ENCODE measurements at places on chromosomes 7 and 10. TPM values are rescaled to one million over a fixed set of nuclear protein-coding genes. Genes with fewer than 3 reads are reported as not detected.

The RTKN2 gene
- total RNA-seq, result 7.9 TPM

The CPED1 gene
- 1.2 TPM for total RNA-seq

The CDHR1 gene
- total RNA-seq, result not detected

DNA sequence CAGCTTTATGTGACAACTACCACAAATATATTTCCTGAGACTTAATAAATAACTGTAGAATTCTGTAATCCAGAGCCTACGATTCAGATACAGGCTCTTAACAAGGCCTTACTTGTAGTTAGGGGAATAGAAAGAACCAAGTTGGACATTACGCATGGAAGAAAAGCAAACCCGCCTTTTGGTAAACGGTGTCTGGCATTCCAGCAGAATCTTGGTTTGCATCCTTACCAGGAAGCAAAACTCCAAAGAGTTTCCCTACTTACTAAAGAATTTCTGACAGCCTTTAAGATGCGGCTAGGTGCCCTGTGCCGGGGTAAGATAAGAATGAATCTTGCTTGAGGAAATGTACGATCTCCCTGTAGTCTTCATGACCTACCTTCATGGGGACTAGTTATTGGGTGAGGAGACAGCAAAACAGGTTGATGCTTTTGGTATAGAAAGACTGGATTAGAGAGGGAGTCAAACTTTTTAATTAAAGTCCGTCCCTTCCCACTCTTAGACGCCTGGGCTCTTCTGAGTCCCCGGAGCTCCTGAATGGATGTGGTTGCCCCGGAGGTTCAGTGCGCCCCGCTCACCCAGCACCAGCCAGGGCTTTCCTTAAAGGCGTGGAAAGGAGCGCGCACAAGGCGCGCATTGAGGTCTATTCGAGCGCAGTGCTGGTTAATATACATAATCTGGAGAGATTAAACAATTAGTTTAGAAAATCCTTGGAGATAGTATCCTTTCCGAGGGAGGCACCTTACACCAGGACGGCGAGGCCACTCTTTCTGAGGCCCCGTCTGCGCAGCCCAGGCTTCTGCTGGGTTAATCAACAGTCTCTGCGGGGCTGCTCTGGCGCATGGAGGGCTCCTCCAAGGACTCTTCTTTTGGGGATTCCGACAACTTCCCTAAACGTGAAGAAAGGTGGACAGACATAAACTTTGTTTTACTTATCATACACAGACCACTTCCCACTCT is 11.5 kb downstream of the PTF1A start:
- DNase-seq, result no peak

DNA sequence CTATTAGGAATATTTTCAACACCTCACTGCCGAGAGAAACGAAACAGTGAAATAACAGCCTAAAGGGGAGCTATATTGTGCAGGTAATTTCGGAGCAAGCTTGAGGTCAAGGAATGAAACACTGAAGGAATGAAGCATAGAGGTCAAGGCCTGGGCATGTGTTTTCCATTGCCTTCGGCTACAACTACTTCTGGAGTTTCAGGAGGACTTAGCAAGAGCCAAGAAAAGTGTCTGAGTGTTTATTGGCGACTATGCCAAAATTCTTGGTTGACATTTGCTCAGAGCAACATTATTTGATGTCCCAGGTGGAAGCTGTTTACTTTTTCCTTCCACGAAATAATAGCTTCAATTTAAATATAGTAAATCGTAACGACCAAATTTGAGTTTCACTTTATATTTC is 89.6 kb upstream of the IFRD1 start:
- DNase-seq, result no peak

DNA sequence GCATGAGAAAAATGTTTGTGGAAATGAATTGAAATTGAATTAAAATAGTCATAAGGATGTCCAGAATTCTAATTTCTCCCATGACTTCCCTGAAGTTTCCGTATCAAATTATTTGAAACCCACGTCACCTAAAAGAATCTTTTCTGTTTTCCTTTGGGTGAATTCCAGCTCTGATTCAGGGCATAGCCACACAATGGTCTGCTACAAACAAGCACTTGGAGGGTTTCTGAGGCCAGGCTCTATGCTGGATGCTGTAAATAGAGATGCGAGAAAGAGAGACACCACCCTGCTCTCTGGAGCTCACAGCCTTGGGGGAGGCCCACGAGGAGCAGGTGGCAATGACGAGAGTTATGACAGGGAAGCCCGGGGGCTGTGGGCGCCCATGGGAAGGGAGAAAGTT is 33.6 kb downstream of the GHRHR start:
- DNase-seq, result no peak

DNA sequence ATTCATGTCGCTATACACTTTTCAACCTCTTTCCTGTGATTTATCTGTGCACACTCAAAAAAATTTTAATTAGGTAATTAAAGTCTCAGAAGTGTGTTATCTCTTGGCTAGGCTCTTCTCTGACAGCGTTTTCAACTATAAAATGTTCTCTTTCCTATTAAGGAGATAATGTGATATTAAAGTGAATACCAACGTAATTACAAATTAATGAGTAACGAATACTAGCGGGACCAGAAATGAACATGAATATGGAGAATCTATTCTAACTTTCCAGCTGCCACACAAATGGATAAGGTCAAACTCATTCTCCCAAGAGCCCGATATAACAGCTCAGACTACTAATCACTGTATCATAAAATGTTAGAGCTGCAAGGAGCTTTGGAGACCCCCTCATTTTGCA is 12.0 kb downstream of the COL1A2 start:
- DNase-seq, result no peak
